Stimulated activated CD8-positive, alpha-beta memory T cell treated with anti-CD3 and anti-CD28 coated beads, Interleukin-15, amount 100 ng/mL, for 48 hours (primary cell): ENCODE measurements at places on chromosomes 12 and 14.

- DNase-seq = no peak
These were observed 81.5 kb downstream of the LGR5 start for GRCh38 chr12:71521125-71521524.

- DNase-seq = no peak
These were observed 49.0 kb downstream of the ZC3H14 start for GRCh38 chr14:88611878-88612277.

DNA sequence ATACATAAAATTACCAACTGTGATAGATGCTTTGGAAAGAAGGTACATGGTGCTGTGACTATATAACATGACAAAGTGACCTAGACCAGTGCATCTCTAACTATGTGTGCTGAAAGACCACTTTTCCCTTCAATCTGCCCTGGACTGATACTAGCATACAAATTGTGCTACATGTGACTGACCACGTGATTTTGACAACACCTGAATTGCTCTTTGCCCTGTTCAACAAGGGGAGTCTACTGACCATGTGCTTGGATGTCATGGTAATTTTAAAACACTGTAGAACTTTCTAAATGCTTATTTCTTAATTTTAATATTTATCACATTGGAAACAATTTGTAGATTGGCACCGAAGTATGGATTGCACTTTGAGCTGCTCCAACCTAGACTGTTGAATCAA, 142.4 kb downstream of the CAND1 start:
- no peak for DNase-seq

- DNase-seq = no peak
These were observed 47.4 kb downstream of the TMEM117 start for GRCh38 chr12:43883311-43883710.

DNA sequence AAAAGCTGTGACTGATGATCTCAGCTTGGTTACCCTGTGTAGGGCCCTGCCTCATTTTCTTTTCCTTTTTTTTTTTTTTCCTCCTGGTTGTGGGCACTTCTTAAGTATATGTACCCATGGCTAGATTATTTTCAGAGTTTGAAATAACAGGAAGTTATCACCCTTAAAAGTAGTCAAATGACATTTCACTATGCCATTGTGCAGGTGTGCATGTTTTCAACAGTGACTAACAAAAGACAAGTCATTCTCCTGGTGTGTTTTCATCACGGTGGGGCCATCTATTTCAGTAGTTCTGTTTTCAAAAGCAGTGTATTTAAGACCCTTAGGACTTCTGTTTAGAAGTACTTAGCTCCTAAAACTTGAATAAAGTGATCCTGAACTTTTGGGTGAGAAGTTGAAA, 15.0 kb downstream of the GABARAPL1 start:
- no peak for DNase-seq

DNA sequence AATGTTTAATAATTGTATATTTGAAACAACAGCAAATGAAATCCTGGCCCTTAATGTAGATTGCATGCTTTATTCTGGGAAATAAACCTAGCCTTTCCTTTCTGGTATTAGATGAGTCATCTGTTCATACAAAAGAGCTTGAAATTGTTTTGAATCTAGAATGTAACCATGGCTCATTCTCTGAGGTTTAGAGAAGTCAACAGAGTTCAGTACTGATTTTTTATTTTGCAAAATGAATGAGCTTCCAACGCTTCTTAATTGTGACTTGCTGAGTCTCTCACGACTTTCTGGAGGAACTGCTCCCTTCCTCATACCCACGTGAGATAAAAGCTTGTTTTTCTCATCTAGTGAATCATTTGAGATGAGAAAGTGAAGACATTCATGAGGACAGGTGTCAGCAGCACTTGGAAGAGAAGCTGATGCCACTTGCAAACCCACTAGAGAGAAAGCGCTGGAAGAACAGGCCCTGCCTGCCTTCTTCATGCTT, 509.6 kb downstream of the VRK1 start:
- no peak for DNase-seq

- DNase-seq = no peak
These were observed 52.8 kb upstream of the EGLN3 start for GRCh38 chr14:34003691-34004090.

GRCh38 chr12:67593041-67593440, 55.5 kb upstream of the DYRK2 start:
- no peak for DNase-seq

GRCh38 chr14:55707365-55707804, 127.4 kb downstream of the KTN1 start:
- DNase-seq = no peak

- no peak for DNase-seq
These were observed 74.9 kb upstream of the CMKLR1 start for GRCh38 chr12:108414021-108414420.

DNA sequence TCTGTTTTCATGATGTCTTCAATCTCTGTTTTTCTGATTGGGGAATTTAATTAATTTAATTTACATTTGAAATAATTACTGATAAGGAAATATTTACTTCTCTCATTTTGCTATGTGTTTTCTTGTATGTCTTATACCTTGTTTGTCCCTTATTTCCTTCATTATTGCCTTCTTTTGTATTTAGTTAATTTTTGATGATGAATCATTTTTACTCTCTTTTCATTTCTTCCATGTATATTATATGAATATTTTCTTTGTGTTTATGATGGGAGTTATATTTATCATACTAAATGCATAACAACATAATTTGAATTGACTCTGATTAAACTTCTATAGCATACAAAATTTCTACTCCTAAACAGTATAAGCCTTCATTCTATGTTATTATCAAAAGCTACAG, 309.6 kb downstream of the LRFN5 start:
- DNase-seq = no peak

DNA sequence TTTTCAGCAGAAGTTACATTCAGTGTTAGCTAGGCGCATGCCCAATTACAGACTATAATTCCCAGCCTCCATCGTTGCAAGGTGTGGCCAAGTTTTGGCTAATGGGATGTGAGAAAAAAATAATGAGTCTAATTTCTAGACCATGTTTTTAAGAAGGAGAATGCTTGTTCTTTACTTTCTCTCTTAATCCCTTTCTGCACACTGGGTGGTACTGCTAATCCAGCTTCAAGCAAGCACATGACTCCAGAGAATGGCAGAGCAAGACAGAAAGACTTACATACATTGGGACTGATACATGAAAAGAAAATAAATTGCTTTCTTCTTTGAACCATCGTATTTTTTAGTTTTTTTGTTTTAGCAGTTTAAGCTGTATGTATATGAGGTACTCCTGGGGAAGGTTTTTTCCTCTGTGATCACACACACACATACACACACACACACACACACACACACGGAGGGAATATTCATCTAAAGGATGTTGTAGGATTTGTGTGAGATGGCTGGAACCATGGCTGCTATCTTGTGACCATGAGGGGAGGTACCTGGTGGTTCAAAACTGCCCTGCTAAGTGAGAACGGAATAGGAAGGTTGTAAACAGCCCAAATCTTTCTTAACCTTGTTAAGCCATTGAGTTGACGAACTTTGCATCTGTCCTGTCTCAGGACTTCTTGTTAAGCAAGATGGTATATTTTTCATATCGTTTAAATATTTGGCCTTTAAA, 34.3 kb upstream of the LTA4H start:
- no peak for DNase-seq

- no peak for DNase-seq
These were observed 10.1 kb upstream of the TINF2 start for GRCh38 chr14:24252289-24253124.

- no peak for DNase-seq
These were observed 60.8 kb downstream of the PDE6H start for GRCh38 chr12:15033641-15034040.

DNA sequence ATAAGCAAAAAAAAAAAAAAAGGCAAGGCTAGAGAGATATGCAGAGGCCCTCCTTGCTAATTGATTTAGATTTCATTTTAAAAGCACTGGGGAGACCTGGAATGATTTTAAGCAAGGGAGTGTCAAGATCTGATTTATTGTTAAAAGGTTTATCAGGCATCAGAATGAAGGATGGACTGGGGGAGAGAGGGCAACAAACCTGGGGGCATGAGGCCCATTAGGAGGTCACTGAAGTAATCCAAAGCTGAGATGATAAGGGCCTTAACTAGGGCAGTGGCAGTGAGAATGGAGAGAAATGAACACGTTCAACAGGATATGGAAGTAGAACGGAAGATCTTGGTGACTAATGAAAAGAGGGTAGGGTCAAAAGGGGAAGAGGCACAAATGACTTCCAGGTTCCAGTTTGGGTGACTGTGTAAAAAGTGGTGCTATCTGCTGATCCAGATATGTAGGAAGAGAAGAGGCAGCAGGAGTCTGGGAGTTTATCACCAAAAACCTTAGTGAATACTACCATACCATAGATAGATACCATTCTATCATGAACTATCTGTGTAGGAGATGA, 24.0 kb downstream of the KITLG start:
- DNase-seq = no peak

DNA sequence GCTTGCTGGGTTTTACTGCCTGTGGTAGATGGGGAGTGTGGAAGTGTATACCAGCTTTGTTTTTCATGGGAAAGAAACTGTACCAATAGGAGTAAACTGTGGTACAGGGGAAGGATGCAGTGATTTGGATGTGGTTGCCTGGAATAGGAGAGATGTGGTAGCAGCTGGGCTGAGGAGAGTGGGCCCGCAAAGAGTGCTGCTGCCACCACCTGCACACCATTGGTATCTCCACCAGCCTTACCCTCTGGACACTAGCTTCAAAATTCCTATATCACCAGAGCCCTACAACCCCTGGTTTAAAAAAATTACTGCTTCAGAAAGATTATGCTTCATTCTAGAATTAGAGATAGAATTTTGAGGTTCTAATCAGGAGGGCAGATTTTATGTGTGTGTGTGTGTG, 53.6 kb downstream of the AKAP6 start:
- no peak for DNase-seq

DNA sequence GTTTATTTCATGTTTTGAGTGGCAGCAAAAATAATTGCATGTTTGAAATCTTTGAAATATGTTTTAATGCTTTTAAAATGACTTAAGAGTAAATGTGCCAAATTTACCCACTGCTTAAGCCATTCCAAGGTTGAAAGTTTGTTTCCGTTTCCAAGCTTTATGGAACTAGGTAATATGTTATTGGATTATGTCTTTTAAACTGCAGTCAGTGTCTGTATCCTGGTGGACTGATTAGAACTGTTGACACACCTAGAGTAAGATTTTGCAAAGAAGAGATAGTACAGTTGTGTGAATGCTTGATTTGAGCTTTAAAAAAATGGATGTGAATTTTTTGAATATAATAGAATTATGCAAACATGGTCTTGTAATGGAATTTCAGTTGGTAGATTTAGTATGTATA, 135.1 kb downstream of the DERA start:
- no peak for DNase-seq

- DNase-seq = no peak
These were observed 60.6 kb downstream of the PTPRB start for GRCh38 chr12:70576341-70577282.

GRCh38 chr12:60714141-60714900, 1118.5 kb downstream of the SLC16A7 start:
- DNase-seq = no peak

DNA sequence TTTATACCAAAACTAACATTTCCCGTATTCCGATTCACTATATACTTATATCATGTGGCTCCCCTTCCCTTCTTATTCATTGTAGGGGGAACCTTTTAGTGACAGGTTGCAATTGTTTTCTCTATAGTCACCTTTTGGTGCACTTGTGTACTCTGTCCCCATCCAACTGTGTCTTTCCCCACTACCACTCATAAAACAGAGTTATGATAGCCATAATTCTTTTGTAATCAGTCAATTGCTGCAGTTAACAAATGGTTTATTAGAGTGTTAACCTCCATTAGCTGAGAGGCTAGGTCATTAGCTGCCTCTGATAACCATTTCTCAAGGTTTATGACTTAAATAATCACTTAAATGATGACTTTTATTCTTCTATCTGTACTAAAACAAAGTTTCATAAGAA, 338.1 kb upstream of the SEL1L start:
- no peak for DNase-seq

DNA sequence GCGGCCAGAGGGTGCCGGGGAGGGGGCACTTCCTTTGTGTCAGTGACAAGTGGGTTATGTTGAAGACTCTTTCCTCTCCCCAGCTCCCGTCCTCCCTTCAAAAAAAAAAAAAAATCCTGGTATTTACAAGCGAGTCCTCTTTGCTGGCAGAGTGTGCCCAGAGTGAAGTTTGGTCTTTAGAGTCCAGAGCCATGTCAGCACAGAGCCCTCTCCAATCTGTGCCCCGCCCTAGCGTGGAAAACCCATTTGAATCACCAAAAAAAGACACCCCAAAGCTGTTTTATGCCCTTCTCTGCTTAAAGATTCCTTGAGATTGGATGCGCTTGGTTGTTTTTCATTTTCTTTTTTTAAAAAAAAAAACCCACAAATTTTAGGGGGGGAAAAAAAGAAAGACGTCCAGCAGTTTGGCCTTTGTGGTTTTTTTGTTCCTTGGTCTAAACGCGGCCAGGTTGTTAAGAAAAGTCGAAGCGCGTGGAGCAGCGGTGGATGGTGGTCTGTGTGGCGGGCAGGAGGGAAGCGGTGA, 3.3 kb downstream of the NKX2-1 start:
- DNase-seq = no peak

GRCh38 chr14:38202444-38203191, 5.1 kb upstream of the SSTR1 start:
- no peak for DNase-seq

- DNase-seq = no peak
These were observed 41.4 kb downstream of the BORCS5 start for GRCh38 chr12:12398026-12398859.

DNA sequence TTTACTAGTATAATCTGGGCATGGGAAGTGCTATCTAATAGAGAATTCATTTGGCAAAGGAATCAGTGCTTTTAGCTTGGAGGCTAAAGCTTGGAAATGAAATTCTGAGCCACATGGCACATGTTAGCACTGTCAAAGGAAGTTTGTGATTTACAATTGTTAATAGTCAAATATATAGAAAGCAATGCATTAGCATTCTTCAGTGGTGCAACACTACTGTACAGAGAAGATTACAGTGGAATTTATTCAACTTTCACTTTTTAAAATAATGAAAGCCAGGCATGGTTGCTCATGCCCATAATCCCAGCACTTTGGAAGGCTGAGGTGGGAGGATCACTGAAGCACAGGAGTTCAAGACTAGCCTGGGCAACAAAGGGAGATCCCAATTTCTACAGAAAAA, 45.9 kb downstream of the PAX9 start:
- DNase-seq = no peak

DNA sequence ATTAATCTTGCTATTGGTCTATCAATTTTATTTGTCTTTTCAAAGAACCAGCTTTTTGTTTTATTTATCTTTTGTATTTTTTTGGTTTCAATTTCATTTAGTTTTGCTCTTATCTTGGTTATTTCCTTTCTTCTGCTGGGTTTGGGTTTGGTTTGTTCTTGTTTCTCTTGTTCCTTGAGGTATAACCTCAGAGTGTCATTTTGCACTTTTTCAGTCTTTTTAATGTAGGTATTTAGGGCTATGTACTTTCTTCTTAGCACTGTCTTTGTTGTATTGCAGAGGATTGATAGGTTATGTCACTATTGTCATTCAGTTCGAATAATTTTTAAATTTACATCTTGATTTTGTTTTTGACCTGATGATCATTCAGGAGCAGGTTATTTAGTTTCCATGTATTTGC, 92.7 kb upstream of the DCD start:
- DNase-seq = no peak
